ENCODE measurements at places on chromosomes 3 and 15. TPM values are rescaled to one million over a fixed set of nuclear protein-coding genes. Genes with fewer than 3 reads are reported as not detected.

SYNPR gene
- total RNA-seq: 0.16 TPM

DNA sequence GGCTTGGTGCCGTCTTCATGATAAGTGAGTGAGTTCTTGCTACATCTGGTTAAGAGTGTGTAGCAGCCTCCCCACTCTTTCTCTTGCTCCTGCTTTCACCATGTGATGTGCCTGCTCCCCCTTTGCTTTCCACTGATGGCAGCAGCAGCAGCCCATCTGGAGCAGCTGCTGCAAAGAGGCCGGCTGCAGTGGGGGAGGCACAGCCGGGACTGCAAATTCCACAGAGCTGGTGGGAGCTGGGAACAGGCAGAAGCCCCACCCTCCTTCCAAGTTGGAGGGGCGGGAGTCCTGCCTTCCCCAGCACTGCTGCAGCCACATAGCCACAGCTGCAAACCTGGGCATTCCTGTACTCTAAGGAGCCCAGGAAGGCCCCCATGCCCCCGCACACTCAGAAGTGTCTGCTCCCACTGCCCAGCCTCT, 62.8 kb upstream of the IMPG2 start:
- no peaks in the 10 kb centered on the region for H3K36me3 ChIP-seq
- H3K4me3 ChIP-seq: no peak overlapping the region
- peak; percentile 59 for DNase-seq
- H3K4me1 ChIP-seq: peaks cover 27% of the 10 kb centered on the region

- no peak for DNase-seq
- H3K36me3 ChIP-seq: no peaks in the 10 kb centered on the region
- H3K27me3 ChIP-seq: no peaks in the 10 kb centered on the region
- H3K27ac ChIP-seq: no peak overlapping the region
- no peak overlapping the region for H3K4me3 ChIP-seq
- H3K4me1 ChIP-seq: no peaks in the 10 kb centered on the region
Measured at GRCh38 chr3:110479731-110480130, 591.9 kb upstream of the NECTIN3 start.

- no peak overlapping the region for H3K27ac ChIP-seq
- H3K27me3 ChIP-seq: no peaks in the 10 kb centered on the region
- no peaks in the 10 kb centered on the region for H3K4me1 ChIP-seq
Measured at GRCh38 chr3:107344722-107345121, 32.5 kb upstream of the CCDC54 start.
